Thyroid gland (tissue), 4 donors: ENCODE measurements at places on chromosomes 3 and 15. TPM values are rescaled to one million over a fixed set of nuclear protein-coding genes. Genes with fewer than 3 reads are reported as not detected.

The CMSS1 gene
- total RNA-seq: 7.7 TPM

The OR5K2 gene
- not detected for total RNA-seq

The IQCF5 gene
- total RNA-seq: not detected

The LRRC49 gene
- total RNA-seq: 13.6 TPM

The HHLA2 gene
- total RNA-seq: not detected

The SCAMP5 gene
- total RNA-seq: 16.7 TPM

The SLC6A6 gene
- total RNA-seq: 93.8 TPM

DNA sequence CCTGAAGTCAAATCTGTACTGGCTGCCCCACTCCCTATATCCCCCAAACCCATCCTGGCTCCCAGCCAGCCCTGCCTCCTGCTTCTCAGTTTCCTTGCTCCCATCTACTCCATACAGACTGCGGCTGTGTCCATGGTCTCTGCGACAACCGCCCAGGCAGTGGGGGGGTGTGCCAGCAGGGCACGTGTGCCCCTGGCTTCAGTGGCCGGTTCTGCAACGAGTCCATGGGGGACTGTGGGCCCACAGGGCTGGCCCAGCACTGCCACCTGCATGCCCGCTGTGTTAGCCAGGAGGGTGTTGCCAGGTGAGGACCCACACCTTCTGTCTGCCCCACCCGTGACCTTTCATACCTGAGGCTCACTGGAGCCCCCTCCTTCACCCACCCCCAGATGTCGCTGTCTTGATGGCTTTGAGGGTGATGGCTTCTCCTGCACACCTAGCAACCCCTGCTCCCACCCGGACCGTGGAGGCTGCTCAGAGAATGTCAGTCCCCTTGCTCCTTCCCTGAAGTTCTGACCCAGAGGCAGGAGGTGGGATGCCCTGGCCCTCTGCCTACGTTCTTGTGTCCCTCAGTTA lies 14.7 kb downstream of the STAB1 start:
- H3K4me1 ChIP-seq: no peaks in the 10 kb centered on the region
- H3K36me3 ChIP-seq: no peaks in the 10 kb centered on the region
- H3K27me3 ChIP-seq: no peaks in the 10 kb centered on the region

- no peak overlapping the region for H3K4me3 ChIP-seq
- H3K36me3 ChIP-seq: no peaks in the 10 kb centered on the region
- no peak for DNase-seq
Measured at GRCh38 chr3:123335007-123335670, 113.8 kb downstream of the ADCY5 start.

DNA sequence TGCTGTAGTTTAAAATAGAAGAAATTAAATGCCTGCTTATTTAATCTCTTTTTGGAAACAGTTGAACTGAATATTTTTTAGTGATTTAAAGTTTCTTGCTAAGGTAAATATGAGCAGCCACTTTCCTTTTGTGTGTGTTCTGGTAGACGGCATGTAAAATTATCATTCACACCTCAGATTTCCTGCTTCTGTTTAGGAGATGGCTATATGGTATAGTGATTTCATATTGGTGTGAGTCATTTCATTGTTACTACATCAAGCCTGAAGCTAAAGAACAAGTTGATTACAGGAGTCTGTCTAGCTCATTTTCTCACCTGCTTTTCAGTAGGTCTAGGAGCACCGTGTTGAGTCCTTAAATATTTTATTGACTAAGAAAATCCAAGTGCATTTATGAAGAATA lies 2.2 kb downstream of the LRCH3 start:
- no peaks in the 10 kb centered on the region for H3K36me3 ChIP-seq
- H3K4me3 ChIP-seq: no peak overlapping the region
- H3K27me3 ChIP-seq: no peaks in the 10 kb centered on the region
- DNase-seq: no peak

- no peak overlapping the region for H3K27ac ChIP-seq
- H3K36me3 ChIP-seq: no peaks in the 10 kb centered on the region
- no peak overlapping the region for H3K4me3 ChIP-seq
Measured at GRCh38 chr3:158845765-158846350, 44.0 kb downstream of the MFSD1 start.

DNA sequence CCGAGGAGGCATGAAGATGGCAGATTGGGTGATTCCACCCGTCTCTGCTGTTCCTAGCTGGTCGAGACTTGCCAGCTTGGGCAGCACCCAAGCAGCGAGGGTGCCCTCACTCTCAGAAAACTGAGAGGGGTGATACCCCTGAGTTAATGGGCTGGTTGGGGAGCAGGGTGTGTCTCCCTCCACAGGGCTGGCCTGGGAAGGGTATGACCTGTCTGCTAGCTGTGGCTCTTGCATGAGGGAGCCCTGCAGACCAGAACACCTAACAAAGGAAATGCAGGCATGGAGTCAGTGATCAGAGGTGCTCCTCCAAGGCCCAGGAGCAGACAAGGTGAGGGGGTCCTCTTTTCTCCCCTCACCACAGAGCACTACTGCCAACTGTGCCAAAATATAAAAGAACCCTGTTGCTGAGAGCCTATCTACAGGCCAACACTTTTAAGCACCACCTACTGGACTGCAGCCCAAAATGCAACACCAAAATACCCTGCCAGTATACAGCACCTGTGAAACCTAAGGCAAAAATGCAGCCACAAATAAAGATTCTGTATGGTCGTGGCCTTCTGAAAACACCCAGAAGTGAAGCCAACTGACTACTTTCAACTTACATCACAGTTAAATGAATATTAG lies 35.8 kb upstream of the PPM1L start:
- no peak overlapping the region for H3K4me3 ChIP-seq
- peak; percentile 20 for DNase-seq
- no peaks in the 10 kb centered on the region for H3K36me3 ChIP-seq
- no peak overlapping the region for H3K27ac ChIP-seq

DNA sequence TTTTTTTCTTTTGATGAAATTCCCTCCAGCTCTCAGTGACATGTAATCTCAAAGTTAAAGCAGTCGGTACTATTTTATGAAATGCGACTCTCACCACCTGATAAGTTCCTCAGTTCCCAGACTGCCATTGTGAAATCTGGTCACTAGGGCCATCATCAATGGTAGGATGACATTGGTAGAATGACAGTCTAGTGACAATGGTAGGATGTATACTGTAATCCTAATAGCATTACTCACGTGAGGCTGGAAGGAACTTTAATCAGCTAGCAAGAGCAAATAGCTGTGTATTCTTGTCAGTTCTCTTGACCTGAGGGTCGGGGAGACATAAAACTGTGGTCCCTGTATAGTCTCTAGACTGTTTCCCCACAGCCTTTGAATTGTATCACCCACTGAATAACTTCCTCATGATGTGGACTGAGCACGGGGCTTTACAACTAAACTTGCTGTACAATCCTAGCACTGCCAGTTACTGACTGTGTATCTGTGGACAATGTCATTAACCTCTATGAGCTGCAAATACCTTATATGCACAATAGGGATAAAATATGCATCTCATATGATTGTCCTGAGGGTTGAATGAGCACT lies 23.2 kb downstream of the TRAT1 start:
- H3K36me3 ChIP-seq: no peaks in the 10 kb centered on the region
- H3K27ac ChIP-seq: no peak overlapping the region
- no peak for DNase-seq
- H3K4me3 ChIP-seq: no peak overlapping the region
- no peaks in the 10 kb centered on the region for H3K27me3 ChIP-seq

GRCh38 chr15:74438206-74438605 lies 4.4 kb upstream of the SEMA7A start:
- no peak overlapping the region for H3K4me3 ChIP-seq
- peaks cover 13% of the 10 kb centered on the region for H3K4me1 ChIP-seq
- H3K27me3 ChIP-seq: no peaks in the 10 kb centered on the region
- no peak for DNase-seq
- no peaks in the 10 kb centered on the region for H3K36me3 ChIP-seq

- H3K27me3 ChIP-seq: no peaks in the 10 kb centered on the region
- DNase-seq: no peak
- no peaks in the 10 kb centered on the region for H3K4me1 ChIP-seq
- H3K4me3 ChIP-seq: no peak overlapping the region
- H3K27ac ChIP-seq: no peak overlapping the region
Measured at GRCh38 chr3:185341616-185342458, 21.1 kb upstream of the MAP3K13 start.

GRCh38 chr3:189937302-189938127 lies 183.2 kb downstream of the P3H2 start:
- no peaks in the 10 kb centered on the region for H3K4me1 ChIP-seq
- no peak for DNase-seq
- no peaks in the 10 kb centered on the region for H3K27me3 ChIP-seq

DNA sequence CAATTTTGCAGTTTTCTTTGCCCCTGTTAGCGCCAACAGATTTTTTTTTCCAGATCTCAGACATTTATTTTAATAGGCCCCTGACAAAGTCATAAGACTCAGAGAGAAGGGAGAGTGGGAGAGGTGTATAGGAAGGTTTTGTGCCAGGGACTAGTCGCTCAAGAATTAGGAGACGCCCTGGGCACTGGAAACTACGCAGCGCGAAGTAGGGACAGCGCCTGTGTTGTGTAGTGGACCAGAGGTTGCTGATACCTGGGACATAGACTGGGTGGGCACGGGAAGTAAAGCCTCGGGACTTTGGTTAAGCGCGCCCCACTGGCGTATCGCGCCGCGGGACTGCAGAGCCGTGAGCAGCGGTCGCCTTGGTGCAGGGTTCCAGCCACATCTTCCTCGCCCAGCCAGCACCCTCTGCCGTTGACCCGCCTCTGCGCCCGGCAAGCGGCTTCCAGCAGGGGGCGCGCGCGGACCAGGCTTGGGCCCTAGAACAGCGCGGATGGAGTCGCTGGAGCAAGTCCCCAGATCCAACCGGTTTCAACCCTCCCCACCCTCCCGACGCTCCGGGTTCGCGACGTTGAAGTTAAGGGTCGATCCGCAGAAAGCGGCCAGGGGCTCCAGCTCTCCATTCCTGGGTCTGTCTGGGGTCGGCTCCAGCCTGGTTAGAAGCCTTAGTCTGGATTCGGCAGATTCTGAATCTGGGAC lies 3.0 kb upstream of the ISLR2 start:
- no peak overlapping the region for H3K4me3 ChIP-seq
- H3K36me3 ChIP-seq: no peaks in the 10 kb centered on the region

DNA sequence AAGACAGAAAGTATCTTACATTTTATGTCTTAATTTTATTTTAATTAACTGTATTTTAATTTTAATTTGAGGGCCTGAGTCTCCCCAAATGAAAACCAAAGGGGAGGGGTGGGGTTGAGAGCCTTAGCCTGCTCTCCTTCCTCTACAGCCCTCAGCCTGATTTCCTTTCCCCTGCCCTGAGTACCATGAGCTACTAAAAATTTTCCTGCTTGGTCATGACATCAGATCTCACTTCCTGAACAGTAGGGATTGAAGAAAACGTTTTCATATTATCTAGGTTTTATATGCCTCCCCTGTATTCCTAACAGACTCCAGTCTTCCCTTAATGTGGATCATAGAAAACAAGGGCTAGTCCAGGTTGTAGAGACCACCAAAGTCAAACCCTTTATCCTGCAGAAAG lies 133.9 kb downstream of the MYLK start:
- H3K36me3 ChIP-seq: no peaks in the 10 kb centered on the region
- no peaks in the 10 kb centered on the region for H3K27me3 ChIP-seq
- no peaks in the 10 kb centered on the region for H3K4me1 ChIP-seq
- no peak for DNase-seq
